ENCODE measurements at places on chromosomes 7 and 10.

DNA sequence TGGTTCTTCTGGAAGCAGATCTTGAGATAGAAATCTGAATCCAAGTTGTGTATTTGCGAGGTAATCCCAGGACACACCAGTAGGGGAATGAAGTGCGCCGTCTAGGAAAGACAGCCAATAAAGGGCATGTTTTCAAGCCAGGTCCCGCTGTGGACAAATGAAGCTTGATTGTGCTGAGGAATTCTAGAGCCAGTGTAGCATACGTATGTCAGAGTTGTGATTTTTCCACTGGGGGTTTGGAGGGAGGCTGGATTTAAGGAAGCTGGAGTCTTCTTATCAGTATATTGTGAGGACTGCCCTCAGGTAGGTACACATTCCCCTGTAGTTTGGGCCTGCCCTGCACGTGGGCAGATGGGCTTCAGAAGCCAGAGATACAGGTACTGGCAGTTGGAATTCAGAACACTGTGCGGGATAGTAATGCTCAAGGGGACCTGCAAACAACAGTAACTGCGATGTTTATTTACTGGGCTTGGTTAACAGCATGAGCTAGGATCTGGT lies 50.9 kb downstream of the GALNT11 start:
- DNase-seq = peak; percentile 10

GRCh38 chr10:131946880-131947279 lies 34.8 kb downstream of the BNIP3 start:
- DNase-seq = no peak

GRCh38 chr10:44975431-44976331 lies 2.9 kb downstream of the DEPP1 start:
- no peak for DNase-seq

DNA sequence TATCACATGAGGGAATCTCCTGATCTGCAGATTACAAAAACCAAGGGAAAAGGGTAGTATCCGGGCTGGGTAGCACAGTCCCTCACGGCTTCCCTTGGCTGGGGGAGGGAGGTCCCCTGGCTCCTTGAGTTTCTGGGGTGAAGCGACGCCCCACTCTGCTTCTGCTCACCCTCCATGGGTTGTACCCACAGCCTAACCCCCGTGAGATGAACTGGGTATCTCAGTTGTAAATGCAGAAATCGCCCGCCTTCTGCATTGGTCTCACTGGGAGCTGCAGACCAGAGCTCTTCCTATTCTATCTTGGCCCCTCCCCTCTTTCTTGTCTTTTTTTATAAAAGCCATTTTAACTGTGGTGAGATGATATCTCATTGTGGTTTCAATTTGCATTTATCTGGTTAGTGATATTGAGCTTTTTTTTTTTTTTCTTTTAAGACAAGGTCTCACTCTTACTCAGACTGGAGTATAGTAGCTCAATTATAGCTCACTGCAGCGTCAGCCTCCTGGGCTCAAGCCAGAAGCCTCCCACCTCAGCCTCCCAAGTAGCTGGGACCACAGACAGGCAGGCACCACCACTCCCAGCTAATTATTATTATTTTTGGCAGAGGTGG lies 87.8 kb downstream of the ABCC2 start:
- no peak for DNase-seq

- no peak for DNase-seq
Observed at GRCh38 chr10:100705139-100705538, 40.2 kb upstream of the PAX2 start.

DNA sequence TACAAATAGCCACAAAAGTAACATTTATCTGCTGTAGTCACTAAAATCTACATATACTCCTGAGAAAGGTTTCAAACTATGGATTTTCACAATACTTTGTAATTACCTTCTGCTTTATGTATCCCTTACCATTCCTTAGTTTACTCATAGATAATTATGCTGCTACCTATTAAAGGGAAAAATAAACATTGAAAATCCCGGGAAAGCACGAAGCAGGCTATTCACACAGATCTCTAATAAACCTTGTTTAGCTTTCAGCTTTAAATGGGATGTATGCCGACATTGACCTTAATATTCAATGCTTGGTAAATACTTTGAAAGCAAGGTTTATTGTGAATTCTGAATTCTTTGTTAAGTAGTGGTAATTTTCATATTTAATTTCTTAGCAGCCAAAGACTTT lies 58.5 kb upstream of the SMIM30 start:
- DNase-seq = no peak

- DNase-seq = no peak
Observed at GRCh38 chr7:45350896-45351295, 193.3 kb downstream of the RAMP3 start.

DNA sequence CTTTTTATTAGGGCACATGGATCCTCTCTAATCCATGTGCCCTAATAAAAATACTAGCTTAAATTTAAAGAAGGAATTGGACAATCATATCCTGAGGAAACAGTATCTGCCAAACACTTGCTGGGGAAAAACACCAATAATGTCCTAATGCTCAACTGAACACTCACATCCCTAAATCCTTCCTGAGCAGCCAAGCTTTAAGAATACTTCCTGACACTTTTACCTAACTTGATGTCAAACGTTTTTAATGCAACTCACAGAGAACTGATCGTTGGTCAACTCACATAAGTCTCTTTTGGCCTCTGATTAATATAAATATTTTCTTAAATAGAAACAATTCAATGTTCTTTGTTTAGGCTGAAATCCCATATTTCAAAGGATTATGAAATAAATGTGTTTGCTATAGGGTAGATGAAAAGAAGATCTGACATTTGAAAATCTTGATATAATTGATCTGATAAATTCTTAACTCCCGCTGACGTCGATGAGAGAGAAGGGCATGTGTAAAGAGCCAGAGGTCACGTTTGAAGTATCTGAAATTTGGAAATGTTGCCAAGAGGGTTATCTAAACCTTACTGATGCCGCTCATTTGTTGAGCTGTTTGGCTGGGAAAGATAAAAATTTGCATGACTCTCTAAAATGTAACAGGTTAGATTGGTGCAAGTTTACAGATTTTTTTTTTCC lies 122.8 kb upstream of the RHOBTB1 start:
- no peak for DNase-seq

DNA sequence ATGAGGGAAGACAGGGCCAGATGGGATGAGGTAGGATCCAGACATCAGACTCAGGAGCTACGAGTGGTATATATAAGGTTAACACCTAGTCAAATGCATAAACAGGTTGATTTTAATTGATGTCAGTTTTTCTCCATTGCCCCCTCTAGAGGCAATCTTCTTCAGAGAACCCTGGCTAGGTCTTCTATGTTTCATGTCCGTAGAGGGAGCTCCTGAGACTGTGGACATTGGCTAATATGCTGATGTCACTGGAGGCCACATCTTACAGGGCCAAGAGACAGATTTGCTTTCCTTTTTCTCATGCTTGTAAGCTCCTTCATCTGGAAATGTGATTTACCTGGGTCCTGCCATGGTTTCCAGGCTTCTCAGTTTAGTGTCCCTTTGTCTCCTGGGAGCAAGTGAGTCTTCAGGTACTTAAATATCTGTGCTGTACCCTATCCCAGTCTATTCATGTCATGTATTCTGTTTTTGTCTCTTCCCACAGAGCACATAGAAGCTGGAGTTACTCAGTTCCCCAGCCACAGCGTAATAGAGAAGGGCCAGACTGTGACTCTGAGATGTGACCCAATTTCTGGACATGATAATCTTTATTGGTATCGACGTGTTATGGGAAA lies 161.6 kb upstream of the PRSS1 start:
- DNase-seq = peak; percentile 47

- DNase-seq = no peak
Observed at GRCh38 chr10:89643431-89643811, 1.6 kb downstream of the PANK1 start.

GRCh38 chr7:1752111-1752510 lies 82.0 kb downstream of the ELFN1 start:
- DNase-seq = no peak

DNA sequence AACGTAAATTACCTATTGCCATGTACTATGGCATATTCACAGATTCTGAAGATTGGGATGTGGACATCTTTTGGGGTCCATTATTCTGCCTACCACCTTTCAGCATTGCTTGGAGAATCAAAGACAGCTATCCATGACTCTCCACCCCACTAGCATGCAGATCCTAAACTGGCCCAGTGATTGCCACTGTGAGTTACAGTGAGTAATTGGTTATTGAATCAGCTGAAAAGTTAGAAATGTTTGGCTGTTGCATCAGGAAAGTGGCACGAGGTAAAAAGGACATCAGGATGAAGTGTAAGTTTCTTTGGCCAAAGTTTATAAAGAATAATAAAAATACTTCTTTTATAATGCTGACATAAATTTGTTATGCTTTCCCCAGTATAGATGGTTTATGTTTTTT lies 148.2 kb upstream of the ETV1 start:
- DNase-seq = no peak

DNA sequence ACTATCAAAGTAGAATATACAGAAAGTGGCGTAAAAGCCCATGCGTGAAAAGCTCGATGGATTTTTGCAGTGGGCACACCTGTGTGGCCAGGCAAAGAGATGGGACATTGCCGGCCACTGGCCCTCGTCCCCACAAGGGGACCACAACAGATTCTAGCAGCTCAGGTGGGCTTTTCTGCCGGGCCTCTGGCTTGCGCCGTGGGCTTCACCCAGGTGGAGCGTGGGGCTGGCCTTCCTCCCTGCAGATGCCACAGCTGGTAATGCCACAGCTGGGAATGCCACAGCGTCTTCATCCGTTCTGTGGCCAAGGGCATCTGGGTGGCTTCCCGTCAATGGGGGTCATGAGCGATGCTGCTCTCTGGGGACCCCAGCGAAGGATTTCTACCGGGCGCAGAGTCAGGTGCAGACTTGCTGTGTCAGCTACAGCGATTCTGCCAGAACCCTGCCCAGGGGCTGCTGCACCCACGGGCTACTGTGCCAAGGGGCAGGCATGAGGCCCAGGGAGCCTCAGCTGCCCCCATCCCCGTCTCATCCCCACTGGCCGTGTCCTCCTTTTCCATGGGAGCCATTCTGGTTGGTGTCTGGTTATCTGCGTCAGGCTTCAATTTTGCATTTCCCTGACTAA lies 52.5 kb upstream of the NKX6-2 start:
- DNase-seq = no peak

GRCh38 chr7:96300986-96301385 lies 20.9 kb downstream of the SLC25A13 start:
- no peak for DNase-seq

DNA sequence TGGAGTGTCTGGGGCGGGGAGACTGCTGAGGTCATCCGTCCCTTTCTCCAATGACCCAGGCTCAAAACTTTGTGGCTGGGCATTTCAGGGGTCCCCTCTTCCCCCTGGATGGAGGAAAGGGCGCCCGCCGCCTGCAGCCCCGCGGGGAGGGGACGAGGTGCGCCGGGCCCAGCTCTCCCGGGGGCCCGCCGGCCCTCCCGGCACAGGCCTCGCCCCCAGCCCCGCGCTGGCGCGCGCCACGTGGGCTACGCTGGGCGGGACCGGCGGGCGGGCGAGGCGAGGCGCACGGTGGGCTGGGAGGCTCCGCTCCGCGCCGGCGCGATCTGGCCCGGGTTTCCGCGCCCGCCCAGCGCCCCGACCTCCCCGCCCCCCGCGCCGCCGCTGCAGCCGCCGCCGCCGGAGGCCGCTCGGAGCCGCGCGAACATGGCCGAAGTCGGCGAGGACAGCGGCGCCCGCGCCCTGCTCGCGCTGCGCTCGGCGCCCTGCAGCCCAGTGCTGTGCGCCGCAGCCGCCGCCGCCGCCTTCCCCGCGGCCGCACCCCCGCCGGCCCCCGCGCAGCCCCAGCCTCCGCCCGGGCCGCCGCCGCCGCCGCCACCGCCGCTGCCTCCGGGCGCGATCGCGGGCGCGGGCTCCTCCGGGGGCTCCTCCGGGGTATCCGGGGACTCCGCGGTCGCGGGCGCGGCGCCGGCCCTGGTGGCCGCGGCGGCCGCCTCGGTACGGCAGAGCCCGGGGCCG lies at the start of gene FOXK1:
FOXK1 (plus strand) TSS at position 410 of the 735 bp plus-strand sequence; CDS start at position 424, 14 bp downstream.
- peak; percentile 84 for DNase-seq

GRCh38 chr7:134362587-134363483 lies 46.1 kb upstream of the SLC35B4 start:
- no peak for DNase-seq

- no peak for DNase-seq
Observed at GRCh38 chr7:51477819-51478218, 161.2 kb upstream of the COBL start.

DNA sequence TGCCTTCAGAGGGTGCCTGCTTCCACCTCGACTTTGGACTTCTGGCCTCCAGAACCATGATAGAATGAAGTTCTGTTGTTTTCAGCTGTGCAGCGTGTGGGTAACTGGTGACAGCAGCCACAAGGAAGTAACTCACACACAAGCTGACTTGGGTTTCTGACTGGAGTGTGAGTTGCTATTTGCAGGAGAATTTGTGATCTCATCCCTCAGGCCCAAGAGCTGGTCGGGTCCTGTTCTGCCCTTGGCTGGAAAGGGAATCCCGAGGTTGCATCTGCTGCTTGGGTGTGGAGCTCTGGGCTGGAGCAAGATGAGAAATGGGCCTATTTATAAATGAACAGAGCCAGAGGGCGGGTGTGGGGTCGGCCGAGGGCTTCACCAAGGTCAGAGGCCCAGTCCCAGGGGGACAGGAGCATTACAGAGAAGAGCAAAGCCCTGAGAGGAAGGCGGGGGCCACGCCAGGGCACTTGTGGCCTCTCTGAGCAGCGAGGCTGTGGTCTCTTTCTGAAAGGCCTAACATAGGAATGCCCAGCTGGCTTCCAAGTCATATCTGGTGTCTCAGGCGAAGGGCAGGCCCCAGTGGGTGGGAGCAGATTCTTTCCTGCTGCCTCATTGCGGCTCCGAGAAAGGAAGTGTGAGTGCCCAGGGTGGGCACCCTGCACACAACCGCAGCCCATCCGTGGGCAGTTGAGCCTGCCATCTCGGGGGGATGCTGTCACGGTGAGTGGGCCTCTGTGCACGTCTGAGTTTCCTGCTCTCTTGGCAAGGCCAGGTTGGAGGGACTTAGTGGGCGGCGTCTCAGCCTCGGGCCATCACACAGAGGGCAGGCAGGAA lies 26.5 kb upstream of the C10orf71 start:
- no peak for DNase-seq
